ENCODE measurements at places on chromosomes 11 and 22.

DNA sequence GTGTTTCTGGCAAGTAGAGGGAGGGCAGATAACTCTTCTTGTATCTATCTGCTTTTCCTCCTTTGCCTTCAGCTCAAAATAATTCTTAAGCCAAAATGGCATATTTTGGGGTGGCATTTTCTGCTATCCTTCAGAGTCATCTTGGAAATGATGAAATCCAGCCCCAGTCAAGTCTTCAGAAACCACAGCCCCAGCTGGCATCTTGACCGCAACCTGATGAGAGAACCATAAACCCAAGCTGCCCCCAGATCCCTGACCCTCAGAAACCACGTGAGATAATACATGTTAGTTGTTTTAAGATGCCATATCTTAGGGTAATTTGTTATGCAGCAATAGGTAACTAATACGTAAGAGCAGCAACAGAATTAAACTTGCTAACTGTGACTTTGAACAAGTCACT is 15.1 kb upstream of the PAMR1 start:
- no peak for DNase-seq

- no peak for DNase-seq
Observed at GRCh38 chr11:122715548-122716440, 60.3 kb downstream of the UBASH3B start.

DNA sequence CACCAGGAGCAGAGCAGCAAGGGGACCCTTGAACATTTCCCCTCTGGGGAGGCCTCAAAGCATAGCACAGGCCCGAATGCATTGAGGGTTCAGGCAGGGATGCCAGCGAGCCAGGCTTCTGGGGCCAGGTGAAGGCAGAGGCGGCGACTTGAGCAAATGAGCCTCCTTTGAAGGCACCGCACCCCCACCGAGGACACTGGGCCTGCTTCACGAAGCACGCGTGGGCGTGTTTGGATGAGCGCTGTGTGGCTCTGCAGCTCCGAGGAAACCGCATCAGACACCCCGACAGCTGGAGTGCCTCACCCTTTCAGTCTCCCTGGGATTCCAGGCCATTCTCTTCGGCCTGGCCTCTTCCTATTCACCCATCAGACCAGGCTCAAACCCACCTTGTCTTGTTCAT is 301.8 kb downstream of the NTM start:
- DNase-seq, result no peak

DNA sequence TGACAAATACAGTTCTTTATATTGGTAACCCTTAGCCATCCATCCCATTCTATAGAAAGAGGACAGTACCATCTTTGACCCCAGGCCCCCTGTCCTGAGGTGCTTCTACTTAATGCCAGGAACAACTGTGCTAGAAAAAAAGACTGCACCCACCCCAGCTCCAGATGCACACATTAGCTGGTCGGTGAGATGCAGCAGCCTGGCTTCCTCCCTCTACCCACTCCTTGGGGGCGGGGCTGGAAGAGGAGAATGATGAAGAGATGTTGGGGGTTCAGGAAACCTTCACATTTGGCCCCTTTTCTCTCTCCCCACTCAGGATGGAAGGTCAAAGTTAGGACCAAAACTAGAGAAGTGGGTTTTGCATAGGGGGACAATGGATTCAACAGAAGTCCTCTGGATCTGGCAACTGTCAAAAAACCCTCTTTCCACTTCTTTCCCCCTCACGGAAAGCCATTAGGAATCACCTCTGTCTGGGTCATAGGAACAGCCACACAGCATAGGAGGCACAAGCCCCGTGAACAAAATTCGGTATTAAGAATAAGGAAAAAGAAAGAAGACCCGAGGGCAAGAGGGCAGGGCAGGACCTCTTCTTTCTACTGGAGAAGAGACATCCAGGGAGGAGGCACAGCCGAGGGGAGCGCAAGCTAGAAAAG is 755 bp downstream of the NRIP3 start:
- DNase-seq, result no peak

GRCh38 chr11:4071914-4072313 is 22.7 kb upstream of the RRM1 start:
- no peak for DNase-seq

DNA sequence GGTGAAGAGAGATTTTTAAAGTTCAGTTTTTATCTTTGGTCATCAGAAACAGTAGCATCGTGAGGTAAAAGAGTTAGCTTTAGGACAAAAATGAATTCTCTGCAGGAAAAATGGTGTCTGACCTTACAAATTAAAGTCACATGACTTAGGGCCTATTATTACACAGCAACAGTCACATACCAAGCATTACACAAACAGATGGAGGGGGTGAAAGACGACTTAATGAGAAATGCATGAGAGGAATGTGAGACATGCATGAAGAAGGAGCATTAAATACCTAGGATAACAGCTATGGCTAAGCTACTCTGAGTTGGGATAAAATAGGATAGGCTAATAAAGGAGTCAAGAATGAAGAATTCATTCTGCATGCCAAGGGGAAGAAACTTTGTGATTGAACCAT is 77.5 kb downstream of the BLID start:
- no peak for DNase-seq

DNA sequence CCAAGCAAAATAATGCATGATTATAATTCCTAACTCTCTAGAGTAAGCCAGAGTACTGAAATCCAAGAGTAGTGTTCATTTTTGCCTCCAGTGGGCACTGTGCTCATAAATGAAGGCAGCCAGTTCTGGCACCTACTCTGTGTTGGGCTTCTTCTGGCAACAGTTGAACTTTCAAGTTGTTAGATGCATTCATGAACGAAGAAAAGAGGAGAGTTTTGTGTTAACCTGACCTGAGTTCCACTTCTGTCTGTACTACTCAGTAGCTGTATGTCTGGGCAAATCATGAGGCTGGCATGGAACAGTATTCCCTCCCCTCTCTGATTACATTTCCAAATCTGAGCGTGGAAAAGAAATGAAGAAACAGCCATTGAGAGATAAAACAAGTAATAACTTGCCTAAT is 20.3 kb upstream of the TENM4 start:
- DNase-seq, result no peak

- no peak for DNase-seq
Observed at GRCh38 chr22:44862981-44863860, 110.8 kb downstream of the ARHGAP8 start.

- no peak for DNase-seq
Observed at GRCh38 chr22:30373331-30374325, 13.6 kb downstream of the RNF215 start.

- DNase-seq, result no peak
Observed at GRCh38 chr11:115206365-115207022, 297.7 kb downstream of the CADM1 start.

- DNase-seq, result peak; percentile 88
Observed at GRCh38 chr22:35840302-35840739, 122.6 kb downstream of the APOL5 start.

DNA sequence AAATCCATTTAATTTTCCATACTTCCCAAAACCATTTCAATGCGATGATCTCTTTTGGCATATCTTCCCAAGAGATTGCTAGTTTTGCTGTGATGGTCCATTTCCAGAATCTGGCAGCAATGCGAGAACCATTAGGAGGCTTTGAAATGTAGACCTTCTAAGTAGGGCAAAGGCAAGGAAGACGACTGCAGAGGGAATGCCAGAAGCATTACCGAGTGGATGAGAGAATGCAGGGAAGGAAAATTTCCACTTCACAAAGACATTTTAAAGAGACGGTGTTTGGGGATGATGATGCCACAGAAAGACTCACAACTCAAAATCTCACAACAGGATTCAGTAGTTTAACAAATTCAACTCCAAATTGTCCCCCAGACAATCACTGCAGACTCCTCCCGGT is 471 bp upstream of the CEP126 start:
- no peak for DNase-seq

DNA sequence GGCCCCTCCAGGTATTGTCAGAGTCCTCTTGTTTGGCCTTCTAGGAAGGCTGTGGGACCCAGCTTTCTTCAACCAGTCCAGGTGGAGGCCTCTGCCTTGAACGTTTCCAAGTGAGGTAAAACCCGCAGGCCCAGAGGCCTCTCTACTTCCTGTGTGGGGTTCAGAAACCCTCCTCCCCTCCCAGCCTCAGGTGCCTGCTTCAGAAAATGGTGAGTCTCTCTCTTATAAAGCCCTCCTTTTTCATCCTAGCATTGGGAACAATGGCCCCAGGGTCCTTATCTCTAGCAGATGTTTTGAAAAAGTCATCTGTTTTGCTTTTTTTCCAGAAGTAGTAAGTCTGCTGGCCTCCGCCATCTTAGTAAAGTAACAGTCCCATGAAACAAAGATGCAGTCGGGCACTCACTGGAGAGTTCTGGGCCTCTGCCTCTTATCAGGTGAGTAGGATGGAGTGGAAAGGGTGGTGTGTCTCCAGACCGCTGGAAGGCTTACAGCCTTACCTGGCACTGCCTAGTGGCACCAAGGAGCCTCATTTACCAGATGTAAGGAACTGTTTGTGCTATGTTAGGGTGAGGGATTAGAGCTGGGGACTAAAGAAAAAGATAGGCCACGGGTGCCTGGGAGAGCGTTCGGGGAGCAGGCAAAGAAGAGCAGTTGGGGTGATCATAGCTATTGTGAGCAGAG is at the start of gene CD3E:
CD3E (plus strand) TSS at position 163 of the 681 bp plus-strand sequence; CDS start at position 386, 223 bp downstream.
- no peak for DNase-seq

DNA sequence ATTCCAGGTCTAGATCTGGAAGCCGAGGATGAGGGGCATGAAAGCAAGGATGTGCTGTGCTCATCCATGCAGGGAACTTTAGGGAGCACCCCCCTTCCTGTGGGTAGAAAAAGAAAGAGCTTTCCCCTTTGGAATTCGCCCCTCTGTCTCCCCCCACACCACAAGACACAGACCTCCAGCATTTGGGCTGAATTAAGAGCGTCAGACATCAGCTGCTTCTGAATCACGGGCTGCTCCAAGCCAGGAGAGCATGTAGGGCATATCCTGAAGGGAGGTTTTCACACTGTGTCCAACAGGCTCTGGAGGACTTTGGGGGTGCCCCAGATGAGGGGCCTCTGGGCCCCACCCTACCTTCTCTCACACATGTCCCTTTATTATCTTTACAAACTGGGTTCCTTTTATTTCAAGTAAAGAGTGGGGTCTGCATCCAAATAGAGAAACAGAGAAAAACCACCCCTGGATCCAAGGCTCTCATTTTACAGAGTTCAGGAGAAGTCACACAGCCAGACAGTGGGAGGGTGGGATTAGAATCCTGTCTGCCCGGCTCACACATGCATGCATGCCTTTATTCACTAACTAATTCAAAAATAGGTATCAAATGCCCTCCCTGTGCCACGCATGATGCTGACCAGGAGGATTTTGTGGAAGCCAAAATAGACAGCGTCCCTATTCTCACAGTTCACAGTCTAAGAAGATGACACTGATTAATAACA is 52.8 kb downstream of the LRRC32 start:
- DNase-seq, result no peak

GRCh38 chr11:118170231-118170630 is 6.2 kb downstream of the SCN2B start:
- DNase-seq, result no peak

DNA sequence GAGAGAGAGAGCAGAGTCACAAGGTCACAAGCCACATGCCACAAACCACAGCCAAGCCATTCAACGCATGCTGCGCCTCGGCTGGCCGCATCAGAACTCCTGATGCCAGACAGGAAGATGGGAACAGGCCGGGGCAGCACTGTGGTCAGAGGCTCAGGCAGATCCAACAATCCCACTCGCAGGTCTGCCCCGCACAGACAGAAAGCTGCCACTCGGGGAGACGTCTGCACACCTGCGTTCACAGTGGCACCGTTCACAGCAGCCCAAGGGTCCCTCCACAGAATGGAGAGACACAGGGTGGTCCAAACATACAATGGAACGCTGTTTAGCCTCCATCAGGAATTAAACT is 408.8 kb downstream of the CTTN start:
- no peak for DNase-seq

GRCh38 chr22:46150655-46151477 is 540 bp downstream of the PPARA start:
- DNase-seq, result peak; percentile 74

GRCh38 chr11:30724274-30724673 is 138.1 kb upstream of the MPPED2 start:
- no peak for DNase-seq

- no peak for DNase-seq
Observed at GRCh38 chr22:16949561-16949960, 58.5 kb downstream of the GAB4 start.

- no peak for DNase-seq
Observed at GRCh38 chr11:67627441-67627811, 2.3 kb downstream of the NUDT8 start.

GRCh38 chr11:71266114-71266833 is 13.9 kb upstream of the SHANK2 start:
- no peak for DNase-seq

GRCh38 chr22:20430101-20430719 is 7.4 kb downstream of the SCARF2 start:
- no peak for DNase-seq

DNA sequence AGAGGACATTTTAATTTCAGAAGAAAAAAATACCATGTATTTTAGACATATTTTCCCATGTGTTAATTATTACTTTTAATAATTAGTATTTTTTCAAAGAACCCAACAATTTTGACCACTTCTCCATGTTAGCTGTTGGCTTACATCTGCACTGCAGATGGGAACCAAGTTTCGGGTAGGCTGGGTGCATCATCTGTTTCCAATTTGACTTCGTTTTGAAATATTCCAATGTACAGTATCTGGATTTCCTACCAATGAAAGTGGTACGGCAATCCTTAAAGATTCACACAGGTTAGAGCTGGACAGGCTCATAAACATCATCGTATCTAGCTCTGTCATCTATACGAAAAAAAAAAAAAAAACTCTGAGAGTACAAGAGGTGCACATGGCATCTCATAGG is 670.2 kb downstream of the OPCML start:
- no peak for DNase-seq

GRCh38 chr11:45906965-45907611 is at the start of gene FREY1:
Gene FREY1 (minus strand): TSS chr11:45907271. CDS start chr11:45907245, 26 bp downstream.
- DNase-seq, result no peak

- no peak for DNase-seq
Observed at GRCh38 chr22:41290262-41291221, 4.6 kb upstream of the RANGAP1 start.

DNA sequence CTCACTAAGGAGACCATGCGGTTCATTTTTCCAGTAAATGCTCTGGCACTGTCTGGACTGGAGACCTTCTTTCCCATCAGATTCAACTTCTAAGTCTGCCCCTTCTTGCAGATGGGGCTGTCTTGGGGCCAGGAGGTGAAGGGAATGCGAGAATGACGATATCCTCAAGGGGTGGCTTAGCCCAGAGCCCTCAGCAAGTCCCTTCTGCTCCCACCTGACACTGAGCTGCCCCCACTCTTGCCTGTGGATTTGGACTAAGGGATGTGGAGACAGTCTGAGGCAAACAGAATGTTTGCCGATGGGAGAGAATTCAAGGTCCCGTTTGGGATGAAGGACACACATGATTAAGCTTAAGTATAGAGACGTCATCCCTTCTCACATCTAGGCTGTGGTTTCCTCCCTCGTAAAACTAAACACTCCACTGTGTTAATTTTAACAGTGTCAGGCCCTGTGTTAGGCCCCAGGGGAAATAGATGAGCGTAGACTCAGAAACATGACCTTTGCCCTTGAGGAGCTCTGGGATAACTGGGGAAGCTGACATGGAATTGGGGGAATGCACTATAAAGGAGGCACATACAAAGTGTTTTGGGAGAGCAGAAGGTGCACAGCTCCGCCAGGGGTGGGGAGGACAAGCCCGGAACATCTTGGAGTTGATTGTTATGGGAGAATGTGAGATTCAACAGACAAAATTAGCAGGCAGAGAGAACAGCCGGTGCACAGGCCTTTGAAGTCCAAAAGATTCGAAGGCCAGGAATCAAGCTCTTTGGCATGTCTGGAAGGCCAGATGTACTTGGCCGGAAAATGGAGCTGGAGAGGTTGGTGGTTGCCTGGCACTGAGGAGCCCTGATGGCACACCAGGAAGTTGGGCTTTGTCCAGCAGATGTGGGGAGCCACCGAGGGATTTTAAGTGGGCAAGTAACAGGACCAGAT is 71.6 kb downstream of the ST3GAL4 start:
- peak; percentile 55 for DNase-seq

Data from posterior cingulate gyrus (tissue), 11 donors.